ENCODE measurements at places on chromosomes 1 and 21.

DNA sequence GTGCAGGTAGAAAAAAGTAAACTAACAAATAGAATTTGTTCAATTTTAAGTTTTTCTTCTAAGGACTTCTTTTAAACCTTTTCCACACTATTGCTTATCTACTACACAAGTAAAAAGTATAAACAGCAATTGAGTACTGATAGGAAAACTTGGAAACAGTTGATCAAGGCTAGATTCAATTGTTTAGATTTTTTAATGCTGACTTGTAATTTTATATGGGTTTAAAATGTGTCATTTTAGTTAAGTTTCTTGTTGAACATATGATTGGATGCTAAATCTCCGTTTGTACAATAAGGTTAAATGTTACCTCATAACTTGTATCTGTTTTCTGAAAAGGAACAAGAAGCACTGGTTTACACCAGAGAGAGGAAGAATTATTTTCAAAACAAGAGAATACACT, 5.5 kb downstream of the SASS6 start:
- DNase-seq = no peak

GRCh38 chr21:46454634-46455390, 3.9 kb upstream of the DIP2A start:
- DNase-seq = no peak

GRCh38 chr1:4298361-4299083, 355.9 kb upstream of the AJAP1 start:
- DNase-seq = no peak

DNA sequence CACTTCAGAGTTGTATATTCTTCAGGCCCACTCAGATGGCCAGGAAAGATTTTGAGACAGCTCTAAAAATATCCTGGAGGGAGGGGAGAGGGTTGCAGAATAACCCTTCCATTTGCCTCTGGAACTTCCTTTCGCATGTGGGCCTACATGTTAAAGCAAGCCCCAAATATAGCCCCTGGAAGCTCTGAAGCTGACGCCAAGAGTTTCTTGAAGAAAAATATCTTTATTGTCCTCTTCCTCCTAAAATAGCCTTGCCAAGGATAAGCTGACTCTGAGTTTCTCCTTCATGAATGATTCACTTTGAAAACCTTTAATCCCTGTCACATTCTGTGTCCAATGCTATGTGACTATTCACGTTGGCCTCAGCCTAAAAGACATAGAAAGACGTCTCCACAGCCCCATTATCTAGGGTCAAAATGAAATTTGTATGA, 6.4 kb downstream of the C1orf116 start:
- DNase-seq = no peak

- no peak for DNase-seq
Measured at GRCh38 chr1:213858581-213858980, 129.2 kb upstream of the PROX1 start.

DNA sequence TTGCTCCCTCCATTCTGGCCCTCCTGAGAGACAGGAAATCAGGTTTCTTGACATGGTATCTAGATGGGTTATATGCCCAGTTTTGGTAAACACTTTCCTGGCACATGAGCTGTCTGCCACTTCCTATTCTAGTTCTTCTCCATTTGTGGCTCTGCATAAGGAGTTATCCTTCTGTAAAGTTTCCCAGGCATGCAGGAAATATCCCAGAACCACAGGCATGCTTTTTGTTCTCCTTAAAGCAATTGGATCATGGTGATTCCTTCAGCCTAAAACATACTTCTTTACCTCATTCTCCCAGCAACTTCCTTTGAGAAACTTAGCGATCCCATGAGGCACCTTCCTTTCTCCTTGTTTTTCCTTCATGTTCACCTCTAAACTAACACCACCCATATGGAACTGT, 199.8 kb downstream of the CRB1 start:
- no peak for DNase-seq

GRCh38 chr1:32111789-32112188, 3.9 kb downstream of the KPNA6 start:
- DNase-seq = no peak

- DNase-seq = no peak
Measured at GRCh38 chr1:24391882-24392603, 21.5 kb downstream of the STPG1 start.

DNA sequence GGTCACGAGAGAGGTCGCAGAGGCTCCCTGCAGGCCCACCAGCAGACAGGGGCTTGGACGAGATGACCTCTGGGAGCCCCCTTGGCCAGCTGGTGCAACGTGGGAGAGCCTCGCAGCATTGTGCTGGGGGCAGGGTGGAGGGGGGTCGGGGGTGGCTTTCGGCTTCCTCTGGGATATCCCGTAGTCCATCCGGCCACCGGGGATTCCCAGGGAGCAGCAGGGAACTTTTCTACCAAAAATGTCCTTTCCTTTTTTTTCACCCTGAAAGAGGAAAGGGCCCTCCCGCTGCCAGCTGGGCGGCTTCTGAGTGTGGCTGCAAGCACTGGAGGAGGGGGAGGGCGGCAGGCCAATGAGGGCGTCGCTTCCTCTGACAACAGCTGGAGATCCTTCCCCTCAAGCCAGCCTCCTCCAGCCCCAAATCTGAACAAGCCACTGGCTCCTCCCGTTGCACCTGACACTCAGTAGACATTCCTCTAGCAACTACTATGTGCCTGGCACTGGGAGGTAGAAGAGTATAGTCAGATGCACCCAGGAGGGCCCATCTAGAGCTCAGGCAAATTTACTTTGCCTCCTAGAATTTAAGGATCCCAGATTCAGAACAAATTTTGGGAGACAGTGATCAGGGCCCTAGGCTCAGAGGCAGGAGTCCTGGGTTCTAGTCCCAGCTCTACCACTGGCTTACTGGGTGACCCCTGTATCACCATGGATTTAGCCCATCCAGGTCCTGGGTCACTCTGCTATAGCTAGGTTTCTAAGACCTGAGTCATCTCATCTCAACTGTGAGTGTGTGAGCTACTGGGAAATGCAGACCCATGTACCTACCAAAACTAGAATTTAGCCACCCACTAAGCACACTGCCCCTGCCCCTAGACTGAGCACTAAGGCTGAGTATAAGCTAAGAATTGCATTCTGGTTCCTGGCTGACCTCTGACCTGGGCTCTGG, 2.7 kb downstream of the MOB3C start:
- DNase-seq = no peak

DNA sequence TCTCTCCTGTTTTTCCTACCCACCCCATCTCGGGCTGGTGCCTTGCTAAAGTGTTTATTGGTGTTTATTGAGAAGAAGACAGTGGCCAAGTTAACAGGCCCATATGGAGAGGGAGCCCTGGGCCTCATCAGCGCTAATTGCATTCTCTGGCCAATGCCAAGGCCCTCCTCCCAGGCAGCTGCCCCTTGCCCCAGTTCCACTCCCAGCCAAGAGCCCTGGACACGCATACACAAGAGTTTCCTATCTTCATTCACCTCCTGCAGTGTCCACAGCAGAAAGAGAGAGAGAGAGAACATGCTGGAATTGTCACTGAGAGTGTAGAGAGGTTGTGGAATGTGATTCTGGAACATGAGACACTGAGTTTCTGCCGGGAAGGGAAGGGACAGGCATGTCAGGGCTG, 25.4 kb upstream of the VWA5B1 start:
- DNase-seq = no peak

DNA sequence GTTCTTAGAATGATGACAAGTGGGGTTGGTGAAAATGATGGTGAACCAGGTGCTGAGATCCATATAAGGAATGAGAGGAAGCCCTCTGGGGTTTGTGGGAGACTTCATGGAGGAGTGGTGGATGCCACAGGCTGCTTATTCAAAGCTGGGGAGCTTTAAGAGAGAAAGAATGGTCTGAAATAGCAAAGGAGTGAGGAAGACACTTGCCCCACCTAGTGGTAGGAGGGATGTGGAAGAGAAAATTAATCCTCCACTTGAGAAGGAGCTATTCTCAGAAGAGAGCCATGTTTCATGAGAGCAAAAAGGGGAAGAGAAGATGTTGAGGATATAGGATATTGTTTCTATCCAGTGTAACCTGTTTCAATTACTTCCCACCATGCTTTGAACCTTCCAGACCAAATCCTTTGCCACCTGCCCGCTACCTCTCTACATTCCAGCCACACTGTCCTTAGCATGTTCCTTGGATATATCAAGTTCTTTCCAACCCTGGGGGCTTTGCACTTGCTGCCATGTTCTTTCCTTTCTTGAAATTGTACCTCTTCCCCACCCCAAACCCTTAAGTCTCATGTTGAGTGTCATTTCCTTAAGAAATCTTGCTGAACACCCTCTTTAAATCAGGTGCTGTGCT, 19.6 kb upstream of the ZNF648 start:
- DNase-seq = no peak

DNA sequence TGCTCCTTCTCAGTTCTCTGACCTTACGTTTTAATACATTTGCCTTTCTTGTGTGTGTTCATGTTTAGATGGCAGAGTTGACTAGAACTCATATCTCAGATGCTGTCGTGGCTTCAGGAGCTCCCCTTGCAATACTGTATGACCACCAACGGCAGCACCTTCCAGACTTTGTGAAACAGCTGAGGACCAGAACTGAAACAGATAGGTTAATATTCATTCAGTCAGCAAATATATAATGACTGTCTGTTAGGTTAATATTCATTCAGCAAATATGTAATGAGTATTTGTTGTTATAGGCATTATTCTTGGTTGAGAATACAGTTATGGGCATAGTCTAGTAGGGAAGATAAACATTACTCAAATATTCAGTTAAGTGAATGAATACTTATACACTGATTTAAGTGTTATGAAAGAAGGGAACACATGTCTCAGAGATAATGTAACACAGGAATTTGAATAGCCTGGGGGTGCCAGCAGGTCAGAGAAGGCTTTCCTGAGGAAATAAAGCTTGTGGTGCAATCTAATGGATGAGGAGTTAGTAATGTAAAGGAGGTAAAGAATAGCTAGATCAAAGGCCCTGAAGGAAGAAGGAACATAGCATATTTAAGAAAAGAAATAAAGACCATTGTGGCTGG, 88.5 kb downstream of the CEP350 start:
- no peak for DNase-seq
